ENCODE measurements at places on chromosomes 3 and 15.
A peak's percentile ranks its signal among the peaks of the same experiment; 100 is the strongest.

GRCh38 chr15:57348081-57348480 lies 28.2 kb upstream of the CGNL1 start:
- no peak for DNase-seq

DNA sequence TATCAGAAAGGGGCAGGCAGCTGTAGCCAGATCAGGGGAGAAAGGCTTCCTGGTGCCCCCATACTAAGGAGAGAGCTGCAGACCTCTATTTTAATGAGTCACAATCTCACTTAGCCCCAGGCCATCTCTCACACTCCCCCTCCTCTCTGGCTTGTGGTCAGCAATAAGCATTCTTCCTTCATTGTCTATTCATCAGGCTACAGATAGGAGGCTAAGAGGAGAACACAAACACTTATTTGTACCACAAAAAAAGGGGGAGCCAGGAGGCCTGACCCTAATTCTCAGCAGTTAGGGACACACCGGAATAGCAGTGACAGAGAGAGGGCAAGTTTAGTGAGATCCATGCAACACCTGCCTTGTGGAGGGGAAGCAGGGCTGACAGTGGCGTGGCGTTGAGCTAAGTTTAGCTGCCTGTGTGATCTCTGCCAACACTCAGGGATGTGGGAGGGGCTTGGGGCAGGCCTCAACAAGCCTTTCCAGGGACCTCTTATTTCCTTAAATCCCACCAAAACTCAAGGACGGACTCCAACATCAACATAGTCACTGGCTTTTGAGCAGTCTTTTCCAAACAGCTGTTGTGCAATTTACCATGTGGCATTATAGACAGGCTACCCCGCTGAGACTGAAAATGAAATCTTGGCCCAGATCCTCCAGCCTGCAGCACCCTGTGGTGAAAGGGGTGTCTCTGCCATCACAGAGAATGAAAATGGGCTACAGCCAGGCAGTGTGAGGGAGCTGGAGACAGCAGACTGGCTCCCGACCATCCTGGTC lies 191.9 kb upstream of the TSC22D2 start:
- peak; percentile 63 for DNase-seq

- no peak for DNase-seq
Observed at GRCh38 chr3:69594286-69594685, 145.0 kb upstream of the MITF start.

DNA sequence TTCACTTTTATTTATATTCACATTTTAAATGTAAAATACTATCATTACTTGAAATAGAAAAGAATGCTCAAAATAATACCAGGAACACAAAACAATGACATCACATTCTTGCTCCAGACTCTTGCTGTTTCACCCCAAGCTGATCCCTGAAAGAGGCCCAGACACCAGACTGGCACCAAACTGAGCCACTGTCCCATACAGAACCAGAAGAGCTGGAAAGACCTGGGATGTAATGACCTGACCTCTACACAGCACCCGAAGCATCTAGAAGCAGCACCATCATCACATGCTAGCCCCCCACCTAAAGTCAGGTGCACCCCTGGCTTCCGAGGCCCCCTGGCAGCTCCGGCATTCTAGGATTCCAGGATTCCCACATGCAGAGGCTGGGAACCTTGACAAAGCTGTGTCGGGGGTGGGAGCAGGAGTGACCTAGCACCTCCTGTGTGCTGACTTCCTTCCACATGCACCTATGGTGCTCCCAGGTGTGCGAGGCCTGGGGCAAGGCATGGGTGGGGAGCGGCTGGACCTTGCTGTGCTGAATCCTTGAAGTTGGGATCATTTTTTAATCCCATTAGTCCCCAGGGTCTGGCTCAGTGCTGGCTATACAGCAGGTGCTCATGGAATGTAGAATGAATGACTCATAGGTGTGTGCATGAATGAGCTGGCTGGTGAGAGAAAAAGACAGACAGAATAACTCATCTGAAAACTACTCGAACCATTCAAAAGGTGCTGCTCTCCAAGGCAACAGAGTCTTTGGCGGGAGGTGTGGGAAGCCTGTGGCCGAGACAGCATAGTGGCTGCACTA lies 144.7 kb upstream of the IQSEC1 start:
- DNase-seq, result no peak

- DNase-seq, result no peak
Observed at GRCh38 chr3:7667774-7668173, 806.9 kb downstream of the GRM7 start.

- DNase-seq, result no peak
Observed at GRCh38 chr3:134903837-134904236, 108.8 kb downstream of the EPHB1 start.

GRCh38 chr3:52233968-52234367 lies 5.0 kb downstream of the TWF2 start:
- DNase-seq, result peak; percentile 70

DNA sequence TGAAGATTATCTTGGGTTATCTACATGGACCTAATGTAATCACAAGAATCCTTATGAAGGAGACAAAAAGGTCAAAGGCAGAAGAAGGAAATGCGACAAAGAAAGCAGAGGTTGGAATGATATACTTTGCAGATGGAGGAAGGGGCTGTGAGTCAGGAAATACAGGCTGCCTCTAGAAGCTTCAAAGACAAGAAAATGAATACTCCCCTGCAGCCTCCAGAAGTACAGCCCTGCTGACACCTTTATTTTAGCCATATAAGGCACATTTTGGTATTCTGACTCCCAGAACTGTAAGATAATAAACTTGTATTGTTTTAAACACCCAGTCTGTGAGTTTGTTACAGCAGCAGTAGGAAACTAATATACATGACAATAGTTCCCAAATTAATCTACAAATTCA lies 58.6 kb downstream of the SIDT1 start:
- no peak for DNase-seq
